ENCODE measurements at places on chromosomes 11 and 22. TPM values are rescaled to one million over a fixed set of nuclear protein-coding genes. Genes with fewer than 3 reads are reported as not detected.

The CCDC73 gene
- total RNA-seq: 0.33 TPM

The TEX54 gene
- not detected for total RNA-seq

GRCh38 chr11:69902337-69902736, 83.1 kb upstream of the FGF3 start:
- DNase-seq: no peak

DNA sequence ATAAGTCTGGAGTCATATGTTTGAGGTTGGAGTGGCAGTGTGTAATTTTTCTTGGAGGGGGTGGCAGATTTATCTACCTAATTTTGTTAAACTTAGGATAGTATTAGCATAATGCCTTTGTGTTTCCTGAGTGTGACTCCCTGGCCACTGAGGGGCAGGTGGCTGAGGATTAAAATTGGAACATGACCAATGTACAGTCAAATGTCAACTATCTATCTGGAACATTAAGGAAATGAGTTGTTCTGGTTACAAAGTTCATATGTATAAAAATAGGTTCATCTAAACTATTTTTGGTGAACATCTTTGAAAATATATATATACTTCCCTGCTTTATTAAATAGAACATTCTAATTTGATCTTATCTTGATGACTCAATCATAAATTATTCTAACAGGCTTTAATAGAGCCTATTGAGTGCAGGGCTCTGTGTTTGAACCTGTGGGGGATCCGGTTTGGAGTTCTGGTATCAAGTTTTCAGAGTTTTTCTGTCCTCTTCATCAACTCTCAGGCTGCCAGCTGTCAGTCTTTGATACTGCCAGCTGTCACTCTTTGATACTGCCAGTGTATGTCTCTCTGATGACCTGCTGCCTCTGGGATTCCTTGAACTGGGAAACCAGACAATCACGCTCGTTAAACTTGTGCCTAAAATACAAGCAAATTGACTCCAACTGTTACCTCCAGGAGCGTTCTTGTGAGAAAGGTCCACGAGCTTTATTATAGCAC, 309.6 kb downstream of the METTL15 start:
- DNase-seq: no peak

DNA sequence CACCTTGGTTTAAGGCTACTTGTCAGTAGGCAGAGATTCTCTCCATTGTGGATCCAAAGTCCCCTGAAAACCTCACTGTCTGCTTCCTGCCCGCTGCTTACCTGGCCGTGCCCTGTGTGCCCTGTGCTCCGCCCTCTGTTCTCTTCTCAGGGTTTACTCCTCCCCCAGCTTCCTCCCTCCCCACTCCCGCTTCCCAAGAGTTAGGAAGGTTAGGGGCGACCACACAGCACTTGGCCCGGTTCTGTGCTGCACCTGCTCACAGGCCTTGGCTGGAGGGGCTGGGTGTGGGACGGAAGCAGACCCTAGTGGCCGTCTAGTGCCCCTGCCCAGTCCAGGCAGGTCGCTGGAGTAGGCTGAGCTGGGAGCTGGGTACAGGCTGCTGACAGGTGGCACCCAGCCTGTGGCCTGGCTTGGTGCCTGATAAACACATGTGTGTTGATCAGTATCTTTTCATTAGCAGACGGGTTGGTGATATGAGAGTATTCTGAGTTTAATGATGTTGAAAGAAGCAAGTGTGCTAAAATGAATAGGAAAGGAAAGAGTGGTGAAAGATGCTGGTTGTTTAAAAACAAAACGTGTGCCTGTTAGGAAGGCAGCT, 40.5 kb downstream of the GRAMD4 start:
- DNase-seq: no peak

GRCh38 chr11:104870910-104871309, 27.4 kb downstream of the CASP12 start:
- no peak for DNase-seq

GRCh38 chr11:131874070-131874469, 503.7 kb downstream of the NTM start:
- no peak for DNase-seq

DNA sequence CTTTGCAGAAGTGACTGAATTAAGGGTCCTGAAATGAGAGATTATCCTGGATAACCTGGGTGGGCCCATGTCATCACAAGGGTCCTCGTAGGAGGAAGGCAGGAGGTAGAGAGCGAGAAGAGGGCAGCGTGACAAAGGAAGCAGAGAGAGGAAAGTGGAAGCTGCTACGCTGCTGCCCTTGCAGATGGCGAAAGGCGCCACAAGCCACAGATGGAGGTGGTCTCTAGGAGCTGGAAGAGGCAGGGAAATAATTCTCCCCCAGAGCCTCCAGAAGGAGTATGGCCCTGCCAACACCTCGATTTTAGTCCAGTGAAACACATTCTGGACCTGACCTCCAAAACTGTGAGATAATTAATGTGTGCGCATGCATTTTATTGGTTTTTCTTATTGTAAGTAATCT, 13.4 kb downstream of the TMEM184B start:
- DNase-seq: no peak

GRCh38 chr11:46120346-46121300, 631 bp downstream of the PHF21A start:
- no peak for DNase-seq

DNA sequence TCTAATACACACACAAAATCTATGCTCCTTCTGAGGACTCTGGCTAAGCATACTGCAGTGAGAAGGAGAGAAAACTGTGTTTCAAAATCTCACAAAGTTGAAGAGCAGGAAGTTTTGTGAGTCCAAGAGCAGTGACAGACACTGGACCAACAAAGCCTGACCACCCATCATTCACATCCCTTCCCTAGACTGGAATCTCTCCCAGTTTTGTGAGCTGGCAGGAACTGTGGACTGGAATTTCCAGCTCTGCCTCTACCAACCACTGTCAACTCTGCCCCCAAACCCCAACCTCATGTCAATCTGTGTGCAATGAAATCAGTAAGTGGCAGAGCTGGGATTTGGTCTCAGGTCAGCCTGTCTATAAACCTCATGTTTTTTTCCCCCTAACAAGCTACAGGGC, 112.6 kb downstream of the ARL14EP start:
- no peak for DNase-seq

GRCh38 chr11:118015385-118015841, 29.2 kb downstream of the IL10RA start:
- DNase-seq: no peak

- DNase-seq: no peak
These were observed 10.0 kb downstream of the SHANK2 start for GRCh38 chr11:71242391-71242790.

DNA sequence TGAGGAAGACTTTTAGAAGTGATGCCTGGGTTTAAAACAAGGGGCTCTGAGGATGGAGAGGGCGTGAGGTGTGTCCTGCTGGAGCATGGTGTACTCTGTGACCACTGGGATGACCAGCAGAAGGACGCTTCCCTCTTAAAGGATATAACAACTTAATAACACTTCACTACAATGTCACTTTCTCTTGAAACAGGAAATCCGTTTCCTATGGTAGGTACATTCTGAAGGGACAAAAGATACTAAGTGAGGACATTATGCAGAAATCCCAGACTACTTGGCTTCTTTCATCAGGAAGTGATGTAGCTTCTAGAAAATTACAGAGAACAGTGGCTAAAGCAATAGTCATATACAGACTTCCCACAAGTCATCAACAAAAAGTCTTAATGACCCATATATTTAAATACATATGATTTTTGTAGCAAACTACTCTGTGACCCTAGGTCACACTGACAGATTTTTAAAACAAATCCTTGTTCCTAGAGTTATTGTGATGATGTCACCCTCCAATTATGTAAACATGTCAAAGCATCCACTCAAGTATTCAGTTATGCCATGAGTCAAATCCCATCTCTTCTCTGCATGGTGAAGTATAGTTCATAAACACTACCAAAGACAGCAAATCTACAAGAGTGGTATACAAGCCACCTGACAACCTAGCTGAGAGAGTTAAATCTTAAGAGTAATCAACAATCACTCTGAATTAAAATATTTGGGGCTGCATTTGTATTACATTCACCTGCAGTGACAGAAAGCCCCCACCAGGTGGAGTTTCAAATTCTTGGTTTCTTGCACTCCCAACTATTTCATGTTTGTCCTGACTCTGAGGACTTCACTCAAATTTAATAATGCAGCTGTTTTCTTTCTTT, 32.8 kb downstream of the PITPNB start:
- DNase-seq: no peak

Measured in breast epithelium (tissue), 4 donors.